Activated CD4-positive, alpha-beta T cell treated with anti-CD3 and anti-CD28 coated beads for 36 hours (primary cell): ENCODE measurements at places on chromosomes 1 and 21.

DNA sequence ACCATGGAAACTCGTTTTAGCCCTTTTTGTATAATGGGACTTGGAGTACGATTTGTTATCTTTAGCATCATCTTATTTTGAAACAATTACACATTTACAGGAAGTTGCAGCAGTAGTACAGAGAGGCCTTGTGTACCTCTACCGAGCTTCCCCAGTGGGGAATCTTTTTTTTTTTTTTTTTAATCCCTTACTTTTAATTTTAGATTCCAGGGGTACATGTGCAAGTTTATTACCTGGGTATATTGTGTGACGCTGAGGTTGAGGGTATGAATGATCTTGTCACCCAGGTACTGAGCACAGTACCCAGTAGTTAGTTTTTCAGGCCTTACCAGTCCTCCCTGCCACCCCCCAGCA is 45.9 kb downstream of the HHAT start:
- no peak for DNase-seq

DNA sequence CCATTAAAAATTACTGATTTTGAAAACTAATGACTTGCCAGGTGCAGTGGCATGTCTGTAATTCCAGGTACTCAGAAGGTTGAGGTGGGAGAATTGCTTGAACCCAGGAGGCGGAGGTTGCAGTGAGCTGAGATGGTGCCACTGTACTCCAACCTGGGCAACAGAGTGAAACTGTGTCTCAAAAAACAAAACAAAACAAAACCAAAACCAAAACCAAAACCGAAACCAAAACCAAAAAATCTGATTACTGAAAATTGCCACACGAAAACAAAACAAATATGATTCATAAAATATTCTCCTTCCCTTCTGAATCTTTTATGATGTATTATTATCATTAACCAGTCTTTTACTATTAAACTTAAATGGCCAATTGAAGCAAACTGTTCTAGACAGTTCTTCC is 74.1 kb downstream of the SERINC2 start:
- DNase-seq, result no peak

- no peak for DNase-seq
Measured at GRCh38 chr1:172003766-172004530, 162.7 kb downstream of the DNM3 start.

GRCh38 chr1:19734056-19734455 is 65.7 kb downstream of the TMCO4 start:
- DNase-seq, result no peak

GRCh38 chr1:156513185-156513584 is 12.6 kb upstream of the MEF2D start:
- DNase-seq, result no peak

- no peak for DNase-seq
Measured at GRCh38 chr1:30610917-30611316, 112.5 kb downstream of the MATN1 start.

- DNase-seq, result no peak
Measured at GRCh38 chr1:66119148-66119547, 326.5 kb downstream of the PDE4B start.

GRCh38 chr1:210624722-210625121 is 296.0 kb downstream of the HHAT start:
- DNase-seq, result no peak

DNA sequence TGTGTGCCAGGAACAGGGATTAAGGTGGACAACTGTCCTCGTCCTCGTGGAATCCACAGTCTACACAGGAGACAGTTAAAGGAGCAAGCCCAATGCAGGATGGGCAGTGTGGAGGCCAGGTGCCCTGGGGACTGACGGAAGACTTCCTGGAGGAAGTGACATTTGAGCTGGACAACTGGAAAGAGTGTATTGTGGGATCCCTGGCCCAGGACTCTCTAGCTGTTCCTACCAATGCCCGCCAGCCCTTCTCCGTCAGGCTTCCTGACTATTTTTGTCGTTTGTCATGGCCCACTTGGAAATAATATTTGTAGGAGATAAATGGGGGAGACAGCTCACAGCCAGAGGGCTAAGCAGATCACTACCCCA is 235.3 kb downstream of the TOMM20 start:
- no peak for DNase-seq

- DNase-seq, result no peak
Measured at GRCh38 chr1:214303141-214303930, 22.4 kb downstream of the SMYD2 start.

- DNase-seq, result no peak
Measured at GRCh38 chr1:47459253-47459788, 21.5 kb downstream of the FOXD2 start.

- DNase-seq, result no peak
Measured at GRCh38 chr21:42281181-42281680, 34.0 kb downstream of the TFF3 start.

GRCh38 chr1:59803458-59804038 is 11.2 kb upstream of the HOOK1 start:
- no peak for DNase-seq

- DNase-seq, result no peak
Measured at GRCh38 chr1:22471610-22472009, 20.0 kb downstream of the ZBTB40 start.

DNA sequence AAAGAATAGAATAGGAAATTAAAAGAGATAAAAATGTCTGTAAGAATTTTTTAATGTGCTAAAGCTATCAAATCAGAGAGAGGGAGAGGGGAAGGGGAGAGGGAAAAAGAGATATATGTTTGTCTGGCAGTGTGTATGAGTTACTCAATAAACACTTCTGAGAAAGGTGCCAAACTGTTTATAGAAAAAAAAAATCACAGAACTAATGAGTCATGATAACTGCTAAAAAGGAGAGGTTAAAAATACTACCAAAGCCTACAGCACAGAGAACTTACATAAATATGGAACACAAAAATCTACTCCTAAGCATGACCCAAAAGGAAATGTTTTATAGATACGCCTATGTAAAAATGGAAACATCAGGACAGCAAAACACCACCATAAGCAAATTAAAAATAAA is 45.4 kb downstream of the SELENOF start:
- no peak for DNase-seq

DNA sequence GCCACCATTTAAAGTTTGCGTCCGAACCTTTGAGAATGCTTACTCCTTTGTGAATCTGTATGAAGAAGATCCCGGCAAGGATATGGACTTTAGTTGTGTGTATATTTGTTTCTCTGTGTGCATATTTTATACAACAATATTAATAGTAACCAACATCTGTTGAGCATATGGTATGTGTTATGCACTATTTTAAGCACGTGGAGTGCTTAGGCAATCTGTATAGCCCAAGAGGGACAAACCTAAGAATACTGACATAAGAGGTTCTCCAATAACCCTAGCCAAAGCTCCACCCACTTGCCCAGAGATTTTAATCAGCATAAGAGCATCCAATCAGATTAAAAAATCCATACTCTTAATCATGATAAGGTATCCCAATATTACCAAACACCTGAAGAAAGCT is 92.7 kb downstream of the MAB21L3 start:
- DNase-seq, result no peak

- DNase-seq, result no peak
Measured at GRCh38 chr1:114122941-114123618, 30.6 kb downstream of the SYT6 start.

DNA sequence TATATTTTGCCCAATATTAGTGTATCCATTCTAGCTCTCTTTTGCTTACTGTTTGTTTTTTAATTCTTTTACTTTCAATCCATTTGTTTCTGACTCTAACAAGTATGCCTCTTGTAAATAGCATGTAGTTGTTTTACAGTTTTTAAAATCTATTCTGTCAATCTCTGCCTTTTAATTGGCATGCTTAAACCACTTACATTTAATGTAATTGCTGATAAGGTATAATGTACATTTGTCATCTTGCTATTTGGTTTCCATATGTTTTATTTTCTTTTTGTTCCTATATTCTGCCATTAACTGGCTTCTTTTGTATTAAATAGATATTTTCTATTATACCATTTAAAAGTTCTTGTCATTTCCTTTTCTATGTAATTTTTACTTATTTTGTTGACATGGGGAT is 16.2 kb upstream of the MAB21L3 start:
- no peak for DNase-seq
